Esophagus squamous epithelium (tissue), 5 donors: ENCODE measurements at places on chromosomes 7 and 10. TPM values are rescaled to one million over a fixed set of nuclear protein-coding genes. Genes with fewer than 3 reads are reported as not detected.

- no peaks in the 10 kb centered on the region for H3K36me3 ChIP-seq
- no peak overlapping the region for H3K4me3 ChIP-seq
- no peaks in the 10 kb centered on the region for H3K27me3 ChIP-seq
- H3K4me1 ChIP-seq = no peaks in the 10 kb centered on the region
- no peak for DNase-seq
These were observed 11.4 kb upstream of the PAX4 start for GRCh38 chr7:127629268-127629854.

DNA sequence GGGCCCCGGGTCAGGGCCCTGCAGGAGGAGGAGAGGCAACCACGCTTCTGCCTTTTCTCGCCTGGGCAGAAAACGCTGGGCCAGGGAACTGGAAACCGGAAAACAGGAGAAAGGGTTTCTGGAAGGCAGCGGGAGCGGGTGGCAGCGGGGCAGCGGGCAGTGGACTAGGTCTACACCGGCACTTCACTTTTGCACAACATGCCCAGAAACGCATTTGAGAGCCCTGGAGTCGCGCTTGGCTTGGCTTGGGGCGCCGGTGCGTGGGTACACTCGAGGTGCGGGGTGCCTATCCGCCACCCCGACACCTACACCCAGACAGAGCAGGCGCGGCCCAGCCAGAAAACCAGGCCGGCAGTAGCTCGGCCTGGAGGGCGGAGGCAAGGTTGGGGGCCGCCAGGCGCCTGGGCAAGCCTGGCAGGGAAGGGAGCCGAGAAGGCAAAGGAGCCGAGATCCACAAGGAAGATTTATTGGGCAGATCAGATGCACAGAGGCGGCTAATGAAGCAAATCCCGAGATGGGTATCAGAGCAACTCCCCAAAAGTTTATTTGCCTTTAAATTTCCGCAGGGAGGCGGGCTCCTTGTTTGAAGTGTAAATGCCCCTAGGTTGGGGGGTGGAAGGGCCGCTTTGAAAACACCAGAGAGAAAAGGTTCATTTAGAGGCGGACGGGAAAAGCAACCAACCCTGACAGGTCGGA lies 3.2 kb upstream of the PAX2 start:
- H3K4me1 ChIP-seq = peaks cover 32% of the 10 kb centered on the region
- DNase-seq = no peak
- no peak overlapping the region for H3K4me3 ChIP-seq
- H3K27ac ChIP-seq = no peak overlapping the region
- H3K36me3 ChIP-seq = no peaks in the 10 kb centered on the region
- H3K27me3 ChIP-seq = peaks cover 79% of the 10 kb centered on the region

GRCh38 chr10:132965411-132966057 lies 23.2 kb upstream of the CFAP46 start:
- no peak for DNase-seq
- H3K27me3 ChIP-seq = peaks cover 49% of the 10 kb centered on the region
- peaks cover 27% of the 10 kb centered on the region for H3K4me1 ChIP-seq
- H3K36me3 ChIP-seq = no peaks in the 10 kb centered on the region

- H3K4me3 ChIP-seq = no peak overlapping the region
- H3K36me3 ChIP-seq = no peaks in the 10 kb centered on the region
- no peak overlapping the region for H3K27ac ChIP-seq
- H3K4me1 ChIP-seq = no peaks in the 10 kb centered on the region
- peaks cover 7% of the 10 kb centered on the region for H3K27me3 ChIP-seq
- no peak for DNase-seq
These were observed 1.2 kb downstream of the FERD3L start for GRCh38 chr7:19143881-19144574.

- H3K27me3 ChIP-seq = peaks cover 8% of the 10 kb centered on the region
- no peaks in the 10 kb centered on the region for H3K36me3 ChIP-seq
- H3K27ac ChIP-seq = no peak overlapping the region
- H3K4me1 ChIP-seq = no peaks in the 10 kb centered on the region
- no peak overlapping the region for H3K4me3 ChIP-seq
These were observed 51.4 kb upstream of the EXOC4 start for GRCh38 chr7:133201470-133201869.

DNA sequence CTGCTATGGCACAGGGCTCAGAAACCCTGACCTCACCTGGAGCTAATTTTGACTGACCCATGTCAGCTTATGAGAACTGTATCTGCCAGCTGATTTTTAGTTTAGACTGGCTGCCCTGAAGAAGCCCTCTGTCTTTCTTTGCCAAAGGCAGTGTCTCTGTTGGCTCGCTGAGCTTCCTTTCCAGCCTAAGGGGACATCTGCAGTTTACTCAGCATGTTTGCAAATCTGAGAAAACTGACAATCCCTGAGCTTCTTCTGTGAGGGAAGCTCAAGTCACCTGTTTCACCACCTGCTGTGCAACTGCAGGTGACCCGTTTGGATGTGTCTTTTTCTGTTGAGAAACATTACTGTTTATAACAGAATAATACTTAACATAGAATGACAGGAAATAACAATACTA lies 46.0 kb downstream of the PRKAR2B start:
- H3K27ac ChIP-seq = no peak overlapping the region
- H3K4me3 ChIP-seq = no peak overlapping the region
- H3K4me1 ChIP-seq = no peaks in the 10 kb centered on the region
- H3K36me3 ChIP-seq = no peaks in the 10 kb centered on the region

DNA sequence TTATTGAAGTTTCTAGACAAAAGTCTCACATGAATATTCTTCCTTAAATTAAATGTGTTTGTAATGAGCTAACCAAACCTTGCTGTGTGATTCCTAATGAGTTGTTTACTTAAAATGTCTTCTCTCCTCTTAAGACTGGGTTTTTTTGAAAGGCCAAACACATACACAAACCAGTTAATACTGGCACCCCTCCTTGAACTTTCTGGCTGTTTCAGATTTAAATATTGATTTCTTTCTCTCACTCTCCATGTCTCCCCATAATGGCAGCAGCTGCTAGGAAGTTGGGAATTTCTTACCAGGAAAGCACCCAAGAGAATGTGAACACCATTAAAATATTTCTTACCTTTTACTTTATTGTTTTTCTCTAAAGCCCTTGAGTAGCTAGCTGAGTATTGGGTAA lies 11.4 kb upstream of the PTN start:
- H3K4me1 ChIP-seq = peaks cover 4% of the 10 kb centered on the region
- DNase-seq = no peak
- no peaks in the 10 kb centered on the region for H3K27me3 ChIP-seq
- no peaks in the 10 kb centered on the region for H3K36me3 ChIP-seq
- H3K27ac ChIP-seq = no peak overlapping the region
- no peak overlapping the region for H3K4me3 ChIP-seq

The CYP3A5 gene
- 77.0 TPM for total RNA-seq

The KCND2 gene
- not detected for total RNA-seq

The ZPBP gene
- not detected for total RNA-seq

The SDK1 gene
- total RNA-seq = 2.0 TPM

The PPP1R17 gene
- total RNA-seq = not detected
